ENCODE measurements at places on chromosomes 3 and 15.
A peak's percentile ranks its signal among the peaks of the same experiment; 100 is the strongest.

DNA sequence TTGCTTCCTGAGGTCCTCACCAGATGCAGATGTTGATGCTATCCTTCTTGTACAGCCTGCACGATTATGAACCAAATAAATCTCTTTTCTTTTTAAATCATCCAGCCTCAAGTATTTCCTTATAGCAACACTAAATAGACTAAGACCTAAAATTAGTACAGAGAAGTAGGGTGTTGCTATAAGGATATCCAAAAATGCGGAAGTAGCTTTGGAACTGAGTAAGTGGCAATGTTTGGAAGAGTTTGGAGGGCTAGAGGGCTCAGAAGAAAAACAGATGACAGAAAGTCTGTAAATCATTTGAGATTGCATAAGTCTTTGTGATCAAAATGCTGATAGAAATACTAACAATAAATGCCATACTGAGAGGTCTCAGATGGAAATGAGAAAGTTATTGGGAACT is 894.9 kb downstream of the DIPK2A start:
- DNase-seq = peak; percentile 77

- peak; percentile 92 for DNase-seq
These were observed at the start of gene FBLN2 for GRCh38 chr3:13548696-13549622. Gene FBLN2 (plus strand): TSS chr3:13549125. CDS start chr3:13570356, 21,231 bp downstream.

GRCh38 chr15:90062462-90062932 is 39.8 kb downstream of the IDH2 start:
- no peak for DNase-seq

DNA sequence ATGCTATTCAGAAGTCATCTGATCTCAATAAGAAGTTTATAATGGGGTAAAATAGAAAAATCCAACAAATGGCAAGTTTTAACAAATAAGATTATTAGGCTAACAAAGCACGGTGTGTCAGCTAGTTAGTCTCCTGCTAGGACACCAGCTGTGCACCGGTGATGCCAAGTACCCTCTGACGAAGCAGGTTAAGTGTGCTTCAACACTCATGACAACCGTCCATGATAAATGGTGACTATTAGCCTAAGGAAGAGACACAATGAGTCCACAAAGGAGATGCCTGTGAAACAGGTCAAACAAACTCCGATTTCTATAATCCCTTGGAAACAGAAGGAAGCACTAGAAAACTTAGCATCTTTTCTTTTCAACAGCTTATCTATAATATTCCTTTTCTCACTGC is 36.5 kb downstream of the ATP13A3 start:
- no peak for DNase-seq

DNA sequence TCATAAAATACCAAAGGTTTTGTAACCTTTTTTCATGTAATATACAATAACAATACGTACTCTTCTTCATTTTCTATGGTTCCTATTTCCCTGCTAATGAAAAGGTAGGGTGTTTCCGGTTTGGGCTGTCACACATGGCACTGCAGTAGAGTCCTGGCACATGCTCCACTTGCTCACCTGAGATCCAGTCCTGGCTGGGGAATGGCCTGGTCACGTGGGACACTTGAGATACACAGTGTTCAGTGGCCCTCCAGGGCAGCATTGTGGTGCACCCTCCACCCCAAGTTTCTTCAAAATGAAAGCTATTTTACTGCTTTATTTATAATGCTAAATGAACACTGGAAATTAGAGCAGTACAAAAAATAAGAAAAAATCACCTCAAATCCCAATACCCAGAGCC is 23.2 kb downstream of the MRPS25 start:
- no peak for DNase-seq

DNA sequence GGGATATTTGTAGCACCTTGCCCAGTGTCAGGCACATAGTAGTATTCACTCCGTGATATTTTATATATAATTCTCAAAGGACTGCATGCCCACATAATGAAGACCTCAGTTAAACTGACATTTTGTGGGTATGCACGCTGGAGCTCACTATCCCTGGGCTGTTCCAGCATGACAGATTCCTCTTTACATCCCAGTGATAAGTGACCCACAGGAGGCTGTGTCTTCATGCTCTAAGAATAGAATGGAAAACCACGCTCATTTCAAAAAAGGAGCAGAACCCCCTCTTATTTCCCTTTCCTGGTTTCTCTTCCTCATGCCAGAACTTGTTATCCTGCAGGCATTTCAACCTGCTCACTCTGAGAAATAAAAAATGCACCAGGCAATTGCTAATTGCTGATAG is 717.5 kb downstream of the AGBL1 start:
- no peak for DNase-seq

DNA sequence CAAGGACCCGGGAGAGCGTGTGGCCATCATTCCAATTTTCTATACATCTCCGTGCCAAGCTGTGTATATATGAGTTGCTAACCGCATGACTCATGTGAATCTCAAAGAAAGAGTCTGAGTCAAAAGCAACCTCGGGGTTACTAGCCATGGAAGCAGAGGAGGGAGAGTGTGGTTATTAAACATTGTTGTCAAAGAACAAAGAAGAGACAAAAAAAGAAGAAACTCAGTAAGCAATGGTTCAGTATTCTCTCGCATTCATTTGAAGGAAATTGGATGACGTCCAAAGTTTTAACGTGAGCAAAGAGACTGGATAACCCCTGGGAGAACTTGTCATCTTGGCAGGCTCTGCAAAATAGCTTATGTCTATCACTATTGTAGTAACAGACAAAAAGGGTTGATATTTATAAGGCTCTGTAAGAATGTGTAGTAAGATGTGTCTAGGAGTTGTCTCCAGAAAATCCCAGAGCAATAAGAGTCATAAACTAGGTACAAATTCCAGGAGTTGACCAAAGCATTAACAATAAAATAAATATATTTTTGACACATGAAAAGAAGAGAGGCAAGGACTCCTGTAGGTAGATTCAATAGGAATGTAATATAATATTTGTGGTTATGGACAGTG is 52.8 kb upstream of the GRM7 start:
- DNase-seq = no peak

- no peak for DNase-seq
These were observed 57.2 kb downstream of the NIPA2 start for GRCh38 chr15:22895465-22896190.

DNA sequence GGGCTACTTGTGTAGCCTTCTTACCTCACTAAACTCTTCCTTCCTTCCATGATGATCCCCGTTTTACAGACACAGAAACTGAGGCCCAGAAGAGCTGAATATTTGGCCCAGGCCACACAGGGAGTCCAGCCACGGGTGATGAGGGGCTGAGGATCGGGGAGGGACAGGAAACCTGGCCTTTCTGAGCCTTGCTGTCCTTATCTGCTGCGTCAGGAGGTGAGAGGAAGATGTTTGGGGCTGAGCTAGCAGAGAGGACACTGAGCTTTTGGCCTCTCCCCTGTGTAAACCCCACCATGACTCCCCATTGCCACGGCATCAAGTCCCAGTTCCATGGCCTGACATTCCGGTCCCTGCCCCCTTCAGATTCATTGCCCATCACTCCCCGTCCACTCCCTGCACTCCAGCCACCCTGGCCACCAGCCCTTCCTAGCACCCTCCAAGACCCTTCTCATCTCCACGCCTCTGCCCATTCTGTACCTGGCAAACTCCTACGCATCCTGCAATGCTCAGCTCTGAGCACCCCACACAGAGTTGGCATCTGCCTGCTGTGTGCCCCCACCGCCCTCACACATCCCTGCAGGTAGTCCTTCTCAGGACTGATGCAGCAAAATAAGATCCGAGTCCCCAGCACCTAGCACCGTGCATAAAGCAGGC is 103.0 kb downstream of the FBLN2 start:
- no peak for DNase-seq

DNA sequence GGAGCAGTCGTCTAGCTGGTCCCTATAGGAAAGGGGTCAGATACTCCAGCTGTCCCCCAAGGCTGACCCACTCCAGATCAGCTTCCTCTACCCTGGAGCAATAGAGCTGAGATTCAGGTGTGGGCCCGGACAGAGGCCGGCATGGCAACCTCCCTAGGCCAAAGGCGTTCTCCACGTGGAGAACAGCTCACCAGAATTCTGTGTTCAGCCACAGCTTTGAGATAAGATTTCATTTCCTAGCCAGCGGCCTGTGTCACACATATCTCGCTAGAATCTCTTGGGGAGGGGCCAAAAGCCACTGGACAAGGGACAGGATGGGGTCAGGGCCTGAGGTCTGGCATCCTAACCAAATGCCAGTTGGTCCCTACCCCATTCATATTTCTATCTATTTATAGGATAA is 20.1 kb downstream of the SRGAP3 start:
- DNase-seq = no peak

DNA sequence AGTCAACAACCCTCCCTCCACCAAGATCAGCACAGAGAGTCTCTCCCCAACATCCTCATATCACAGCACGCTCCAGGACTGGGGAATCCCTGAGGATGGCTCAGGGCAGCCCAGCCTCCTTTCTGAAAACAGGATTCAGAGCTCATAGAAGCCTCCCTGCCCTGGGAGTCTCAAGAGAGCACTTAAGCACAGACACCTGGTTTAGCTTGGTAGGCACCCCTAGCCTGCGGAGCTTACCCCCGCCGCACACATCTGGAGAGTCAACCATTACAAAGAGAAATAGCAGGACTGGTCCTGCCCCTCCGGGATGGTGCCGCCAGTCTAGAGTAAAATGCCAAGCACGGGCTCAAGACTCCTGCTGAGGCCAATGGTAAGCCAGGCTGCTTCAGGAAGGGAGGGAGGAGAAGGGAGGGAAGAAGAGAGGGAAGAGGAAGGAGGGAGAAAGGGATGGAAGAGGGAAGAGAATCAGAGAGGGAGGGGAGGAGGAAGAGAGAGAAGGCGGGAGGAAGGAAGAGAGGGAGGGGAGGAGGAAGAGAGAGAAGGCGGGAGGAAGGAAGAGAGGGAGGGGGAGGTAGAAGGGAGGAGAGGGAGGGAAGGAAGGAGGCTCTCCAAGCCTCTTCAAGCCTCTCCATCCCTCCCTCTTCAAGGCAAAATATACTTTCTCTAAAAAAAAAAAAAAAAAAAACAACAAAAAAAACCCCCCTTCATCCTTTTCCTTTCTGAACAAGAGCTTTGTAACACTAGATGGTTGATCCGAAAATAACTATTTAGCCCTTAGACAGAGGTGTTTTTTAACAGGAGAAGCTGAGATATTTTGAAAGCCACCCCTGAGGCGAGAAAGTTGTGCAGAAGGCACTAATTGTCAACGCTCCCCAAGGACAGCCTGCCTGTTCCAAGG is 278.6 kb upstream of the TLE3 start:
- no peak for DNase-seq

DNA sequence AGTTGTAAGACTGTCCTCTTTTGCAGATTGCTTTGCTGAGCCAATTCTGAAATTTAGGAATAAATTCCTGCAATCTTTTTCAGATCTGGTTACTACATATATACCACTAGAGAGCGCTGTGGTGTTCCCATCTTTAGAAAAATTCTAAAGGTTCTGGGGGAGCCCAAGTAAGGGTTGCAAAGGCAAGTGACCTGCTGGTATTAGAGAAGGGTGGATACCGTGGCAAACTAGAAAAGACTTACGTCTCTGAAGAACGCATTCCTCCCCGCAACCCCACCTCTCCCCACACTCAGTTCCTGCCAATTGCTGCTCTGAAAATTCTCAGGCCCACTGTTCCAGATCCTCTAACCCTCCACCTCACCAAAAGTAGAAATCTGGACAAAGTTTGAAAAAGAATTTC is 48.5 kb downstream of the EFHB start:
- peak; percentile 82 for DNase-seq

DNA sequence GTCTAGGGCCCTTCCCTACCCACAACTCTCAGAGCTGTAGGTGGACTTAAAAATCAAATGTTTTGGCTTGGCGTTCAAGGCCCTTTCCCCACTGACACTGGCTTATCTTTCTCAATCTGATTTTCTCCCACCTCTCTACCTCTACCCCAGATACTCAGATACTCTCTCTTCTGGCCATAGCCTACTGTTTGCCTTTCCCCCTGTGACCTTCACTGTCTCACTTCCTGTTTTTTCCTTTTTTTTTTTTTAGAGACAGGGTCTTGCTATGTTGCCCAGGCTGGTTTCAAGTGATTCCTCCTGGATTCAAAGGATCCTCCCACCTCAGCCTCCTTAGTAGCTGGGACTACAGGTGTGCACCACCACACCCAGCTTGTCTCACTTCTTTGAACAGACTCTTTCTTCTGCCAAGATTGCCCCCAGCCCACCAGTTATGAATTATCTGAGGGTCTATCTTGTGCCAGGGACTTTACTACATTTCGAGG is 4.6 kb downstream of the CHRNB4 start:
- no peak for DNase-seq

DNA sequence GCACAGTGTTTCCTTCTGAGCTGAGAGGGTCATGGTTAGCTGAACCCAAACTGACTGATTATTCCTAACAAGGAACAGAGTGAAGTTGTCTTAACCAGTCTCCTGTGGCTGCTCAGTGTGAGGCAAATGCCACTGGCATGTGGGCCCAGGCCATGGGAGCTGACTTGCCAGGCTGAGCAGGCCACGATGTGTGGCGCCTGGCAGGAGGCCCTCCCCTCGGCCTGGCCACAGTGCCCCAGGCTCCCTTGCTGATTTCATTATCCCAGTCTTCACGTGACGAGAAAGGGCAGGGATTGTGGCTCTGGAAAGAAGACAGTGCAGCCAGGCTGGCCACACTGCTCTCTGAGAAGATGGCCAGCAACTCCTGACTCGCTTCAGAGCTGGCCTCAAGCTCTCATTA is 58.8 kb downstream of the SLCO2A1 start:
- DNase-seq = no peak

GRCh38 chr3:110504901-110505300 is 566.7 kb upstream of the NECTIN3 start:
- no peak for DNase-seq
